Inflammatory macrophage treated with lipopolysaccharide for 4 hours (primary cell): ENCODE measurements at places on chromosomes 16 and 17.

DNA sequence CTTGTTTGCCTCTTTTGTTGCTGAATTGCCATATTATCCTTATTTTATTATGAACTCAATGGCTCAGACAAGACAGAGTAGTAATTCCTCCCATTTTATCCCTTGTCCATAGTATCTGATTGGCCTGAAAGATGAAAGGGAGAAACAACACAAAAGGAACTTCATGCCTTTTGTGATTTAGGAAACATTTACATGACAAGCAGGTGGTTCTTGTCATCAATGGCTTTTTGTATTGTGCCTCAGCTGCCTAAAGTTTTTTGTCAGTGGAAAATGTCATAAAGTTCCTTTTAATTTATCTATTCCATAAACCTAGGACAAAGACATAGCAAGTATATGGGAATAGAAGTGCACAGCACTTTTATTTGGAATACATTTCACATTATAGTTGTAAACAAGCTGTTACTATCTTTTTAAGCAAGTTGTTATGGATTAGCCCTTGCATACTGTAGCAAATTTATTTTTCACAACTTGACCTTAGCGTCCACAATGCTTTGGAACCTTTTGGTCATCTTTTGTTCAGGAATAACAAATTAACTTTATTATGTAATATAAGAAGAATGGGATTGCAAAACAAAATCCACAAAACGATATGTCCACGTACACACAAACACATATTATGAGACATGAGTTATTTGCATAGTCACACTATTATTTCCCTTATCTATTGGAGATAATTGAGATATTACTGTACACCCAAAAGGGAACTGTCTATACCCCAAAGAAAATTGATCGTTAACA is 12.4 kb upstream of the MPHOSPH6 start:
- peak; percentile 39 for DNase-seq

- no peak for DNase-seq
Measured at GRCh38 chr16:28513484-28514181, 7.0 kb upstream of the IL27 start.

DNA sequence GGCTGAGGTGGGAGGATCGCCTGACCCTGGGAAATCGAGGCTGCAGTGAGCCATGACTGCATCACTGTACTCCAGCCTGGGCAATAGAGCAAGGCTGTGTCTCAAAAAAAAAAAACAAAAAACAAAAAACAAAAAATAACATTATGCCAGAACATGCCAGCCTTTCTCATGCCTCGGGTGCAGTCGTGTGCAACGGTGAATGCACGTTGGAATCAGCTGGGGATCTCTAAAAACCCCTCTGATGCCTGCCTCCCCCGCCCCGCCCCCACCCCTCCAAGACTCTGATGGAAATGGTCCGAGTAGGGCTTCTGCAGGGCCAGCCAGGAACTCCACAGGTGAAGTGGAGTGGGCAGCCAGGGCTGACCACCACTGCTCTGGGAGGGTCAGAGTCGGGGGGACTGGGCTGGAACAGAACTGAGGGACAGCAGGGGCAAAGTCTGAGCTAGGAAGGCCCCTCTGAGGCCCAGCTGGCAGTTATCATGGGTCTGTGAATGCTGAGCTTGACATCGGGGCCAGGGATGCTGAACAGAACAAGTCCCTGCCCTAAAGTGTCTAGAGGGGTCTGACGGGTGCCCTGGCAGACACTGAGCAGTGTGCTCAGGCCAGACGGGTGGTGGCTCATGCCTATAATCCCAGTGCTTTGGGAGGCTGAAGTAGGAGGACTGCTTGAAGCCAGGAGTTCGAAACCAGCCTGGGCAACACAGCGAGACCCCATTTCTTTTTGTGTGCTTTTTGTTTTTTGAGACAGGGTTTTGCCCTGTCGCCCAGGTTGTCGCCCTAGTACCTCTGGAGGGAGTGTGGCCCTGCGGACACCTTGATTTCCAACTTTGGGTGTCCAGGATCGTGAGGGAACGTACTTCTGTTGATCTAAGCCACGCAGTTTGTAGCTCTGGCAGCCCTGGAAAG is 193.4 kb upstream of the GSE1 start:
- no peak for DNase-seq

DNA sequence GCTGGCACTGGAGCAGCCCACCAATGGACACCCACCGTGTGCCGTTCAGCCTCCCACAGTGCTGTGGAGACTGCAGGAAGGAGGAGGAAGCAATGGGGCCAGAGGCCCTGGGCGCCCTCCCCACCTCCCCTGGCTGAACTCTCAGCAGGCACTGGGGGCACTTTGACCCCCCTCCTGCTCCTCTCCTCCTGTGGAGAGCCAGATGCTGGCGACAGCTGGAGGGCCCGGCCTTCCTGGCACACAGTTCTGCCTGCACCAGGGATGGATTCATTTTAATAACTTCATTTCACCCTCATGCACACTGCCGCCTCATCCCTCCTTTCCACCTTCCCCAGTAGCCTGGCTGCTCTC is 6.0 kb downstream of the NXPH3 start:
- DNase-seq, result no peak

DNA sequence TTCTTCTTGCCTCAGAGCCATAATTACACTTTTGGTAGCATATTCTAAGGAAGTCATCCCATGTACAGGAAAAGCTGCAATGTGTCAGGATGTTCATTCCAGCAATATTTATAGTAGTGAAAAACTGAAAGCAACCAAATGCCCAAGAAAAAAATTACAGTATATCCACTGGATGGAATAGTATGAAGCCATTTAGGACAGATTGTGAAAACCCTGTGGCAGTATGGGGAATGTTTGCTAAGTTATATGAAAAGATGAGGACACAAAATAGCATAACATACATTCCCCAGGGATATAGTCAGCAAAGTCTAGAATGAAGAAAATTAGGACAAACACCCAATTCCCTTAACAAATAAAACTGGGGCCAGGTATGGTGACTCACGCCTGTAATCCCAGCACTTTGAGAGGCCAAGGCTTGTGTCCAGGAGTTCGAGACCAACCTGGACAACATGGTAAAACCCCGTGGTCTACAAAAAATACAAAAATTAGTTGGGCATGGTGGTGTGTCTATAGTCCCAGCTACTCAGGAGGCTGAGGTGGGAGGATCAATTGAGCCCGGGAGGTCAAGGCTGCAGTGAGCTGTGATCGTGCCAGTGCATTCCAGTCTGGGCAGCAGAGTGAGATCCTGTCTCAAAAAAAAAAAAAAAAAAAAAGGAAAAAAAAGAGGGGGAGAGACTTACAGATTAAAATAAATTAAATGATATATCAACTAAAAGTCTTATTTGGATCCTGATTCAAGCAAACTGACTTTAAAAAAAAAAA is 2.3 kb downstream of the LRRC3C start:
- no peak for DNase-seq

- DNase-seq, result peak; percentile 99
Measured at GRCh38 chr17:59154721-59155438, at the start of gene SKA2. TSS of gene SKA2 (minus strand) at chr17:59155186. CDS start at chr17:59155163, 23 bp downstream.

DNA sequence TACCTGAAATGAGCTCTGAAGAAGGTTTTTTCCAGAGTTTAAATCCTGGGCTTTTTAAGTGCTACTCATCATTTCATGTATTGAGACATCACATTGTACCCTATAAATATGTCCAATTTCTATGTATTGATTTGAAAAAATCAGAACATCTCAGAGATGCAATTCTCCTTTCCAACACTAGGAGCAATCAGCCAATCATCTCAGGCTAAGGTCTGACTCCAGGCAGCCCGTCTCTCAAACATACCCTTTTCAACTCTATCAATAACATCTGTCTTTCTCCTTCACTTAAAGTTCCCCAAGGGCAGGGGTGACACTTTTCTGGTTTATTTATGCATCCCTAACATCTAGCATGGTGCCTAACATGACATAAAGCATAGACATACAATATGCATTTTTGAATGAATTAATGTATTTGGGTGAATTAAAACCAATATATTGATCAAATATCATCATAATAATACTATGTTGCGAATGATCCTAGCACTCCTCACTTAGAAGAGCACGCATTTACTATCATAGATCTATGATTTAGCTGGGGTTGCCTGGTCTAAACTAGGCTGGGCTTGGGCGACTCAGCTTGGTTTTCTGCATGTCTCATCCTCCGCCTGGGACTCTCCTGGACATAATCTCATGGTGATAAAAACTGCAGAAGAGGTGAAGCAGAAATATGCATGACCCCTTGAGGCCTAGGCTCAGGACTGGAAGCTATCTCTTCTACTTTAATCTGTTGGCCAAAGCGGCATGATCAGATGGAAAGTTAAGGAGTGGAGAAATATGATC is 5.2 kb upstream of the CDH11 start:
- DNase-seq, result no peak

- DNase-seq, result no peak
Measured at GRCh38 chr17:2222901-2223616, 80.5 kb downstream of the SMG6 start.

DNA sequence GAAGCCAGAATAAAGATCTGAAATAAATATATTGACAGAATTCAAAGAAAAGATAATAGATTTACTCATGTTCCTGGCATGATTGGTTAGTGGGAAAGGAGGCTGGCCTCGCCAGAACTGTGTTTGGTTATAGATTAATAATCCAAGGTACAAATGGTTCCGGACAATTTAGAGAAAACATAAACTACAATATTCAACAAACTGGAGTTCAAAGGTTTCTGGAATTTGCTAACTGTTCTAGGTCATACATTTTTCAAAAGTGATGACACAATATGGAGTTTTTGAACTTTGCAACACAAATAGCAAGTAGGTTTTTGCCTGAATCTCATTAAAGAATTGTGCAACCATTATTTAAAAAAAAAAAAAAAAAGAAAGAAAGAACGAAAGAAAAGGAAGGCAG is 251.7 kb upstream of the SALL1 start:
- no peak for DNase-seq

- DNase-seq, result no peak
Measured at GRCh38 chr16:87878704-87879103, 9.4 kb upstream of the SLC7A5 start.

DNA sequence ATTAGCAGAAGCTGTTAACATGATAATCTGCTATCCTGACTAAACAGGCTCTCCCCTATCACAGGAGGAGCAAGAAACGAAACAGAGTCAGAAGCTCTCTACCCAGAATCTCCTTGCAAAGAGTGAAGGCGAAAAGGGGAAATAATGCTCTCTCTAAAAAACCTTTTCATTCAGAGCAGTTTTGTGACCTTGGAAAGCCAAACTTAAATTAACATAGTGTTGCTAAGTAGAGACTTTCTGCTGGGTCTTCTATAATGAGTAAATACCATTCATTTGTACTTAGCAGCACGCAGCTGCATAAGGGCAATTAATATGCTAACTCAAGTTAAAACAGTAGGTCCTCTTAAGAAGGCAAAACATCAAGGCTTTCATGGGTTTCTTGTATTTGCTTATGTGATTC is 101.7 kb upstream of the GPR139 start:
- DNase-seq, result peak; percentile 33

GRCh38 chr17:1119924-1120323 is 59.9 kb downstream of the ABR start:
- DNase-seq, result no peak

DNA sequence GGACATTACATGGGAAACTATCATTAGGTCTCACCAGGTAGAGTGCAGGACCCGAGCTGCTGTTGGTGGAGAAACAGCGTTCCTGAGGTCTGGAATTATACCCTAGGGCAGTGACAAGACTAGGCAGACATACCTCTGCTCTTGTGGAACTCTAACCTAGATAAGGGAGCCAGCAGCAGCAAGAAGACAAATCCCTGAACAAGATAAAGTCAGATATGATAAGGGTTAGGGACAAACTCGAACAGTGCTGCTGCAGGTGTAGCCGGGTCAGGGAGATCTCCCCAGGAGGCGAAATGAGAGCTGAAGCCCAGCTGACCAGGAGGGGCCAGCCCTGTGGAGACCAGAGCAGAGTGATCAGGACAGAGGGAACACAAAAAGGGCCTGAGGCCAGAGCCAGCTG is 34.7 kb downstream of the ARSG start:
- no peak for DNase-seq

DNA sequence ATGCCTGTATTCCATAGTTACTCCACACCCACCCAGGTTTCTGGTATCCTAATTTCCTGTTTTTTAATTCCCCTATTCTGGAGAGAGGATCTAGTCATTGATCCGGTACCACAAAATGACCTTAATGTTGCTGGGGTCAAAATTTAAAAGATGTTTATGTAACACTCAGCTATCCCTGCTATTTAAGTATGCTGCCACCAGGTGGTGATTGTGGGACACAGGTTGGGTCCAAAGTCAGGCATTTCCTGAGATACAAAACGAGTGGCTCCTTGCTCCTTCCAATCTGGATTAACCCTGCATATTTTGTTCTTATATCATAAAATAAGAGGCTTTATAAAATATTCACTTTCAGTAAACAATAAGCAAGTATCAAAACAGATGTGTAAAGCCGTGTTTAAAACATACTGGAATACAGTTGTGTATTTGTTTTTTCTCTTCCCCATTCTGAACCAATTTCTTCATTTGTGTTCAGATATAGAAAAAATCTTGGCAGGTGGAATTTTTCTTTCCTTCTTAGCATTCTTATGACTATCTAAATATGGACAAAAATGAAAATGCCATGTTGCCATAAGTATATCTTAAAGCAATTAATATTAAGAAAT is 16.3 kb downstream of the HS3ST4 start:
- peak; percentile 25 for DNase-seq

DNA sequence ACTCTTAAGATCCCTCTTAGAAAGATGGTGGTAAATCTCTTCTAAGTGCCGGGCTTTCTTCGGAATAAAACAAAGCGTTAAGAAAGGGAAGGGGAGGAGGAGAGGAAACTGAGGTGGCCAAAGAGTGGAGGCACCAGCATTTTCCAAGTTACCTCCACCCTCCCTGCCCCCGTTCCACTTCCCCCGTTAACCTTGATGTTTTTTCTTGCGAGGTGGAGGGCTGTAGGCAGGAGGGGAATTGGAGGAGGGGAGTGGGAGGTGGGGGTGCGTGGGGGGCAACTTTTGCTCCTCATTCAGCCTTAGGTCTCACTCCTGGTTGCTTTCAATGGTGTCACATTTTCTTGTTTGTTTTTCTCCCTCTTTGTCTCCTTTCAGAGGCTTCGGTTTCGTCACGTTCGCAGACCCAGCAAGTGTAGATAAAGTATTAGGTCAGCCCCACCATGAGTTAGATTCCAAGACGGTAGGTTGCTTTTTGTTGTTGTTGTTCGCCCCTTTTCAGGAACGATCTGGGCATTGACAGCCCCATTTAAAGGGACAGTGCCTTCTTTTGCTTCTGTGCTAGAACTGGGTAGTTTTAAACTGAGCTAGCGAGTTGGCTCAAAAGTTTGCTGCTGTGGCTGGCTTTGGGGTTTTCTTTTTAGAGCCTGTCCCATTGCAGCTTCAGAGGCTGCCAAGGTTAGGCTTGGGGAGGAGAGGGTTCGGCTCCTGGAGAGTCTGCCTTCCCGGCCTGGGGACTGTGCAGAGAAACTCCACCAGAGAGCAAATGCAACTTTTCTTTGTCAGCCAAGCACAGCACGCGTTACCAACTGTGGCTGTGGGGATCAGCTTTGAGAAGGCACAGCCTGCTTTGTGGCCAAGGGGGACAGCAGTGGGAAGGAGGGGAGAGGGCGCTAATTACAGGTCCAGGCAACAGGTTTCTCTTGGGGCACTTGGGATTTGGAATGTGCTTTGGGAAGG is 1.9 kb downstream of the MSI2 start:
- no peak for DNase-seq

DNA sequence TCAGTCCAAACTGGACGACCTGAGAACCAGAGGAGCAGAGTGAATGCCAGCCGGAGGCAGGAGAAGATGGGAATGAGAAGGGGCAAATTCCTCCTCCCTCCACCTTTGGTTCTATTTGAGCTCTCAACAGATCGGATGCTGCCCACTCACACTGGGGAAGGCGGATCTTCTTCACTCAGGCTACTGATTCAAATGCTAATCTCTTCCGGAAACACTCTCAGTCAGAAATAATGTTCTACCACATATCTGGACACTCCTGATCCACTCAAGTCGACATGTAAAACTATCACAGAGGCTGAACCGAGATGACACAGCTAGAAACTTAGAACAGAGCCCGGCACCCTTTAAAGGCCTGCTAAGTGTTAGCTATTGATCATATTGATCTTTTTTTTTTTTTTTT is 57.4 kb upstream of the GRIN2A start:
- DNase-seq, result no peak
